Stomach (tissue), 19 donors: ENCODE measurements at places on chromosomes 6 and 20. TPM values are rescaled to one million over a fixed set of nuclear protein-coding genes. Genes with fewer than 3 reads are reported as not detected.

Gene ACTL10
- total RNA-seq: not detected

Gene TTK
- 7.7 TPM for total RNA-seq

Gene PERP
- total RNA-seq: 12.8 TPM

Gene FAM184A
- total RNA-seq: 3.1 TPM

GRCh38 chr20:59753836-59754235 is 149.5 kb downstream of the PHACTR3 start:
- H3K27me3 ChIP-seq: no peaks in the 10 kb centered on the region
- no peaks in the 10 kb centered on the region for H3K4me1 ChIP-seq
- DNase-seq: no peak
- H3K27ac ChIP-seq: no peak overlapping the region
- H3K36me3 ChIP-seq: no peaks in the 10 kb centered on the region

- H3K4me1 ChIP-seq: peaks cover 69% of the 10 kb centered on the region
- DNase-seq: no peak
- H3K36me3 ChIP-seq: no peaks in the 10 kb centered on the region
- no peak overlapping the region for H3K4me3 ChIP-seq
- no peak overlapping the region for H3K27ac ChIP-seq
Observed at GRCh38 chr20:21507400-21508229, 6.2 kb downstream of the NKX2-2 start.
